ENCODE measurements at places on chromosomes 2 and 18.

DNA sequence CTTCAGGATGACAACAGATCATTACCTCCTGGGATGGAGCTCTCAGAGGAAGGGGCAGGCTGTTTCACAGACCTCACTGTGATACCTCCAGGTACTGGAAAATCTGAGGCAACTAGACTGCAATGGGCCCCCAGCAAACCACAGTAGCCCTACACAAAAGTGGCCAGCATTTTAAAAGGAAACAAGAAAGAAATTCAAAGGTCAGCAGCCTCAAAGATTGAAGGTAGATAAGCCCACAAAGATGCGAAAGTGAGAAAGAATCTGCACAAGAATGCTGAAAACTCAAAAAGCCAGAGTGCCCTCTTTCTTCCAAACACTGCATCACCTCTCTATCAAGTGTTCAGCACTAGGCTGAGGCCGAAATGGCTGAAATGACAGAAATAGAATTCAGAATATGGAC, 499.5 kb upstream of the CHAC2 start:
- no peak for DNase-seq

- DNase-seq: no peak
These were observed 16.3 kb upstream of the PDCL3 start for GRCh38 chr2:100546469-100546868.

GRCh38 chr2:59073286-59073685, 832.2 kb upstream of the FANCL start:
- DNase-seq: no peak

DNA sequence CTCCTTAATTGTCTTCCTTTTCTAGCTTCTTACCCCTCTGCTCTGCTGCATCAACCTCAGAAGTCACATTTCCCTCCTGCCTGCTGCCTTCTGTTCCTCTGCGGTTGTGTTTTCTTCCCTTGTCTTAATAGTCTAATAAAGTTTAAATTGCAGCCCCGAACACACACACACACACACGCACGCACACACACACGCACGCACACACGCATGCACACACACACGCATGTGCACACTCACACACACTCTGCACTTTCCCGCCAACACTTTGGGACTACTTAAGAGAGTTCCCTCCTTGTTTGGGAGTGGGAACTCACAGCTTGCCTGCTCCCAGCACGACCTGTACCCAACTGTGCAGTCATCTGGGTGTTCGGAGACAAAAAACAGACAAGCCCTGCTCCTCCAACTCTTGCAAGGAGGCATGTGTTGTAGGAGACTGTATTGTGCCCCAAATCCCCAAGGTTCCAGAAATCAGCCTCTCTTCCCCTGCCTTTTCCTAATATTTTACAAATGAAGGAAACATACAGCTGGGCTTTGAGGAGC, 99.1 kb downstream of the SETBP1 start:
- DNase-seq: no peak

GRCh38 chr18:76908277-76908676, 85.9 kb downstream of the ZNF236 start:
- DNase-seq: no peak

GRCh38 chr2:199101487-199101886, 356.3 kb downstream of the SATB2 start:
- DNase-seq: no peak

- DNase-seq: no peak
These were observed 235.9 kb downstream of the DSEL start for GRCh38 chr18:67280486-67281242.

- DNase-seq: no peak
These were observed 970.2 kb downstream of the ERBB4 start for GRCh38 chr2:211568439-211568838.

GRCh38 chr18:36217348-36217747, 30.1 kb downstream of the MOCOS start:
- no peak for DNase-seq

DNA sequence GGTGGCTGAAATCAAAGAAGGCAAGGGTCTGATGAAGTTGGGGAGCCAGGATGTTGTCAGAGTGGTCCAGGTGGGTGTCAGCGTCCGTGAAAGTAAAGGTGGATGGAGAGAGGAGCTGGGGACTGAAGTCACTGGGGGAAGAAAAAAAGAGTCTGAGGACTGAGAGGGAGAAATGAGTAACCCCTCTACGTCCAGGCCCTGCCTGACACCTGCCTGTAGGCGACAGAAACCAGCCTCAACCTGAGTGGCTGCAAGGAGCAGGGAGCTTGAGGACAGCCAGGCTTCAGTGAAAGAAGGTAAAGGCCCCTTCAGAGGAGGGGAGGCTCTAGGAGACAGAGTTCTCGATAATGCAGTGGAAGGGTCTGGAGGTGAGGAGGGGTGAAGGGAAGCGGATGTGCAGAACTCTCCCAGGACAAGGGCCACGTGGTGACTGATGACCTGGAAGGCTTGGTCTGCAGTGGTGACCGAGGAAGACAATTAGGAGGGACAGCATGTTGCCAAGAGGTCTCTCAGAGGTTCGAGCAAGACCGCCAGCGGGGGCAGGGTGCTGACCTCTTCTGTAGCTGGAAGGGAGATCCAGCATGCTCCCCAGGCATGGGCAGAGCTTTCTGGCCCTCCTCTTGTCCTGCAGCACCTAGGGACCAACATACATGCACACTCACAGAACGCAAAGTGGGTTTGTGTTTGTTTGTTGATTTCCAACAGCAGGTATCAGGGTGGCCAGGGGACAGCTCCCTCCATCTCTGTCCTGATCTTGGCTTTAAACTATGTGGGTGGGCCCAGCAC, 86.6 kb upstream of the TMEM247 start:
- DNase-seq: no peak

- no peak for DNase-seq
These were observed 160.7 kb upstream of the DTNA start for GRCh38 chr18:34549367-34549766.

DNA sequence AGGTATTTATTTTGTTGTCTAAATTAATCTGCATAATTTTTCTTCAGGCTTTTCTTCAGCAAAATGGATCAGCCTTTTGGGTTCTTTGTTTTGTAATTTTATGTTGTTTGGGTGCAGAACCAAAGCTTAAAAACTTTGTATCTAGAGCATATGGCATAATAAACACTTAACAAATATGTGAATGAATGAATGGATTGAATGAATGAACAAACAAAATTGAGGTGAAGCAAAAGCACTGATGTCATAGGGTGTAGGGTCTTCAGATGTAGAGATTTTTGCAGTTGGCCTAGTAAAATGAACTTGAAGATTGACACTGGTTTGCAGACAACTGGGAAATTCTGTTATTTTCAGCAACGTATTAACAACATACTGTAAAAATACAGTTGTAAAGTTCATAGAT, 17.3 kb downstream of the VAPA start:
- no peak for DNase-seq

GRCh38 chr2:185208261-185208660, 530.3 kb upstream of the FSIP2 start:
- DNase-seq: peak; percentile 1
